NCI-H1092 (cell line): ENCODE measurements at places on chromosomes 2 and 18.

GRCh38 chr18:62741118-62741566 lies 25.8 kb downstream of the PHLPP1 start:
- no peak for DNase-seq

- DNase-seq, result no peak
These were observed 630 bp upstream of the PPP1R1C start for GRCh38 chr2:181984814-181985631.

GRCh38 chr2:210128961-210129360 lies 42.2 kb downstream of the KANSL1L start:
- DNase-seq, result no peak

- no peak for DNase-seq
These were observed 2.7 kb downstream of the SLC4A3 start for GRCh38 chr2:219629976-219630695.

DNA sequence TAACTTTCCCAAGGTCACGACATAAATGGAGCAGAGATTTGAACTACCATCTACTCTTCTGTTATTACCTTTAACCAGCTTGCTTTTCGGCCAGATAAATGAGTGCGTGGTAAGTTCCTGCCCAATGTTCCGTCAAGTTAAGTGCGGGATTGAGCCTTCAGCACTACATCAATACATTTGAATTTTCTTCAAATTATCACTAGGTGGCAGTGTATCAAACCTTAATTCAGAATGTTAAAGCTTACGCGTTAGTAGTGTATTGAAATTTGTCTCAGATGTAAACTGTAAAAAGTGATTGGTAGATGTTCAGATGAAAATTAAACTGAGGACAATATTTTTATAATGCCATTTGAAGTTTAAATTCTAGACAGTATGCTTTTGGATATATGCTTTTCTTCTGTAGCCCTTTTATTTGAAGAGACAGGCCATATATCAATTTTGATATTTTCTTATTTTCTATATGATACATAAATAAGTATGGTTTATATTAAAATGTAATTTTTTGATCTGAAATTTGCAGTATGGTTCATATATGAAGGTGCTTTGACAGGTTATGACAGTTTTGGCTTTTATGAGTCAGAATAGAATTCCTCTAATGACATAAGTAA lies 681.3 kb downstream of the ADCYAP1 start:
- DNase-seq, result peak; percentile 16

DNA sequence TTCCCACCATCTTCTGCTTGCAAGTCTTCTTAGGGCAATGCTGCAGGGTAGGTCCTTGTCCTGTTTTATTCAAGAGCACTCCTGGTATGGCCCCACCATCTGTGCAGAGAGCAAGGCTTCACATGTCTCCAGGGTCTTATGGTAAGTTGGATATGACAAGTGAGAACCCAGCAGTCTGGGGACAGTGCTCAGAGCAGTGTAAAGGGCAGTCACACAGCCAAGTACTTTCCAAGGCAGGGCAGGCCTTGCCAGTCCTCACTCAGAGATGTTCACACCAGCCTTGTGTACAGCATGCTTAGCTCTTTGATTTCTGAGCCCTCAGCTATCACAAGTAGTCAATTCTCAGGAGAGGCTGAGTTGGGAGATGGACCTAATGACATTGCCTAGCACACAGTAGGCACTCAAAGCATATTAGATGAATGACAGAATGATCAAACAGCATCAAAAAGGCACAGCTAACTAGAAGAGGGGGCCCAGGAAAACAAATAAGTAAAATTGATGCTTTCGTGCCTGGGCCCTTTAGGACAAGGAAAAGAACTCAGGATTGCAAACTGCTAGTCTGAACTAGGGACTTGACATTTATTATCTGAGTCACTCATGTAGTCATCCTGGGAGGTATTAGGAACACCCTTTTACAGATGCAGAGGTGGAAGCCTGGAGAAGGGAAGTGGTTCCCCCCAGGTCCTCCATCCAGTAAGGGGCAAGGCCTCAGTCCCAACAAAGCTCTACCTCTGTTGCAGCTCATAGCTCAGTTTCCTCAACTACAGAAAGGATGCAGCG lies 86.7 kb upstream of the CTAGE1 start:
- no peak for DNase-seq
